ENCODE measurements at places on chromosomes 16 and 17.
A peak's percentile ranks its signal among the peaks of the same experiment; 100 is the strongest.

GRCh38 chr17:66652840-66653507 lies 181.9 kb upstream of the CACNG5 start:
- no peak for DNase-seq

DNA sequence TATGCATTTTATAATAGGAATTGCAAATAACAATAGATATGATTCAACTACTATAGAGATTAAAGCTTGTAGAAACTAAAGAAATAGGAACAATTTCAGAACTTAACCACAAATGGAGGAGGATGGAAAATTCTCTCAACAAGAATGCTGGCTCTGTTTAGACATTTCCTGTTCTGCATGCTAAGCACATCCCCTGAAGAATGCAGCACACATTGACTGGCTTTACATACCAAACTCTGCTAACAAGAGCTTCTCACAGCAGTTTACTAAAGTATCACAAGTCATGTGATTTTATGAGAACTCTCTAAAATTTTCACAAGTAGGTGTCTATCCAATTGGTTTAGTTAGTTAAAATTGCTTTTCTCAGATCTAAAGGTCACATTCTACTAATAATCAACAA lies 85.2 kb downstream of the SPAG9 start:
- DNase-seq, result no peak

DNA sequence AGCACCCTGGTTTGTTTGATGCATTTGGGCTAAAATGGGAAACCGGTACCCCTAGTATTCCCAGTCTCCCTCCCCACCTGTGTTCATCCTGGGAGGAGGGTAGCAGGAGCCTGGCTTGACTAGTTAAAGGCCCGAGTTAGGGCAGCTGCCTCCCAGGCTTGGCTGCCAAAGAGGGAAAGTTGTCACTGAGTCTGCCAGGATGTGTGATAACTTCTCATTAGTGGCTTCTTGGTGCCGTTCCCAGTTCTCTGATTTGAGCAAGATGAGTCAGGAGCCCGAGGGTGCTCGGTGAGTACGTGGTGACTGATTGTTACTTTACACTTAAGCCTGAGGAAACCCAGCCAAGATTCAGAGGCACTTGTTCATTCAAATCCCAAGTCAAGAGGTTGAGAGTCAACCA lies 2.5 kb downstream of the KRT32 start:
- DNase-seq, result no peak

DNA sequence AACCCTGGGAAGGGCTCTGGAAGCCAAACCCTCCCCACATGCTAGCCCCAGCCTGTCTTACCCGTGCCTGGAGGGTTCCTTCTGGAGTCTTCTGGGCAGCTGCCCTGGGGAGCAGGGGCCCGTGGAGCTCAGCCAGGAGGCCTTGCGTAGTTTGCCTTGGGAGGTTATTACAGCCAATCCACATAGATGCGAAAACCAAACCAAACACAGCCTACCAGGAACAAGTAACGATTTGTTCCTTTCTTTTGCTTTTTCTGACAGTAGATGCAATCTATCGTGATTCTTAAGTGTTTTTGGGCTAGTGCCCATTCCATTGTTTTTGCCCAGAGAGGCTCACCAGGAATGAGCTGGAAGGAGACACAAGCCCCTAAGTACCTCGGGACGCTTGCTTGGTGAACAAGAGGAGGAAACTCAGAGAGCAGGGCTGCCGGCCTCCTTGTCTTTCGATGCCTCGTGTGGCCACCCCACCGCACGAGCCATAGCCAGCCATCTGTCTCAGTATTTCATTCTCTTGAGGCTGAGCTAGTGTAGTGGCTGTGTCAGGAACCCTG lies 102.7 kb upstream of the NOL11 start:
- DNase-seq, result no peak

DNA sequence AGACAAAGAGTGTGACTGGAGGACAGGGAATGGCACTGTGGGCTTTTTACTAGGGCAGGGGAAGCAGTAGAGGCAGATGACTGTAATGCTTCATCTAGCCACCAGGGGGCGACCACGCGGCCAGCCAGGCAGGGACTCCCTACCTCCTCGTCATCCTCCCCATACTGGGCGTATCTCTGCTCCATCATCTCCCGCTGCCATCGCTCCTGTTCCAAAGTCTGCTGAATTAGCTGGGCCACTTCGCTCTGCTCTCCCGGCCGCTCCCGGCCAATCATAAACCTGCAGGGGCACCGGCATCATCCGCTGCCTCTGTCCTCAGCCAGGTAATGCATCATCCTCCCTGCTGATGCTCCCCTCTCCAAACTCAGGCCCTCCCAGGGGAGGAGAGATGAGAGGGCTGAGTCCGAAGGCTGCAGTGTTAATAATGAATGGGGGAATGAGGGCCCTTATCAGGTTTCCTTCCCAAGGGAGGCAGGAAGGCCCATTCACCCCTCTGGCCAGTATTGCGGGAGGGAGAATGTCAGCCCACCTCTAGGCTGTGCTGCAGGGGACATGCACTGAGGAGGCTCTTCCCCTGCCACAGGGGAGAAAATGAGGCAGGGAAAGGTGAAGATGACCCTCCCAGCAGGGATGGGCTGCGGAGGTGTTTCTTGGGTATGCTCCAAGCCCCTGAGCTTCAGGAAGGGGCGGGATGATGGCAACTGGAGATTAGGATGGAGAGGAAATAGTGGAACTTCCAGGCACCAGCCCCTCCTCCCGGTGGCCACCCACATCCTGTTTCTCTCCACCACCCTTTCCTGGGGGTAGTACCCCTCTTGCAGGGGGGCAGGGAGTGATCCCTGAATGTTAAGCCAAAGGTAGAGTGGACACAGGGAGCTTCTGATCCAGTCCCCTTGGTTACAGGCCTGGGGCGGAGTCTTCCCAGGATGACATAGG lies 10.3 kb upstream of the SAMD14 start:
- peak; percentile 85 for DNase-seq

DNA sequence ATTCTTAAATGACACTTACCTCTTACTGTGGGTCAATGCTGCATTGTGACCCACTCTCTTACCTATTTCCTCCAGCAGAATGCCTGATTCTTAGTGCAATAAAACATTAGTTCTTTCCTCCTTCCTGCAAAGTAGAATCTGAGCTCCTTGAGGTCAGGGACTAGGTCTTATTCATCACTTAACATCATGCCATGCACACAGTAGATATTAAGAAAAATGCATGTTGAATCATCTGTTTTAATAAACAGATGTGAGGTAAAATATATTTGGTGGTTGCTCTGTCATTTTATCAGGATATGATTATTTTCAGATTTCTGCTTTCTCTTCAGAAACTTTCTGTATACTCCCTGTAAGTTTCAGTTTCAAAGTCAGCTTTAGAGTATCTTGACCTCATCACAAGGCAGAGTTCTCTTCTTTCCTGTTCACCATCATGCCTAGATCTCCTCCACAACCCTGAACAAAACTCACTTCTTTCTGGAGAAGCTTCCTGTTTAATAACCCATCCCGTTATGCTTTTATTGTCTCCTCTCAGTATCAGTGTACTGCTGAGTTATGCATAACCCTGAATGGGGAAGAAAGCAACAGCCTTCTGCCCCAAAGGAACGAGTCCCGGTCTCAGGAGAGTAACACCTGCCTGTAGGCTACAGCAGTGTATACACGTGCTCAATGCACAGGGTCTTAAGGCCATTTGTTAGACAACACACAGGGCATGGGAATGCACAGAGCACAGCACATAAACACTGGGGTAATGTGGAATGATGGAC lies 30.3 kb upstream of the SUPT4H1 start:
- no peak for DNase-seq
